CMK (cell line): ENCODE measurements at places on chromosomes 16 and 17.
A peak's percentile ranks its signal among the peaks of the same experiment; 100 is the strongest.

DNA sequence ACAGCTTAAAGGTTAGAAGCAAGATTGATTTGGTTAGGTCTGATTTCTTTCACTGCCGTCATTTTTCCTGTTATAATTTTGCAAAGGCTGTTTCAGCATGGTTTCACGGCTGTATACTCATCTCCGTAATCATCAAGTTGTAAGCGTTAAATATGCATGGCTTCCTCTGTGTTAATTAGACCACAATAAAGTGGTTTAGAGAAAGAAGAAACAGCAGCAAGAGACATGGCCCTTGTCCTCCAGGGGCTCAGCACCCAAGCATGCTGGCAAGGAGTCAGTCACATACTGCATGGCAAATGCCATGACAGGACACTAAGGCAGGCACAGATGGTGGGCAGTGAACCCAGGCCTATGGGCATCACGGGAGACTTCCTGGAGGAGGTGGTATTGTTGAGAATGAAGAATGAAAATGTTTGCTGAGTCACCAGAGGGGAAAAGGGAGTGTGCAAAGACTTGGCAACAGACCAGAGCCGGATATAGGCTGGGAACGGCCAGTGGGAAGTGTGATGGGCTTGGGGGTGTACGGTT lies 61.4 kb upstream of the PLCG2 start:
- DNase-seq = no peak

GRCh38 chr17:28777178-28777577 lies 33.4 kb downstream of the TRAF4 start:
- DNase-seq = no peak

GRCh38 chr16:1659031-1659430 lies 19.0 kb upstream of the JPT2 start:
- DNase-seq = no peak

- DNase-seq = no peak
Observed at GRCh38 chr16:698911-699671, 6.5 kb downstream of the FBXL16 start.

DNA sequence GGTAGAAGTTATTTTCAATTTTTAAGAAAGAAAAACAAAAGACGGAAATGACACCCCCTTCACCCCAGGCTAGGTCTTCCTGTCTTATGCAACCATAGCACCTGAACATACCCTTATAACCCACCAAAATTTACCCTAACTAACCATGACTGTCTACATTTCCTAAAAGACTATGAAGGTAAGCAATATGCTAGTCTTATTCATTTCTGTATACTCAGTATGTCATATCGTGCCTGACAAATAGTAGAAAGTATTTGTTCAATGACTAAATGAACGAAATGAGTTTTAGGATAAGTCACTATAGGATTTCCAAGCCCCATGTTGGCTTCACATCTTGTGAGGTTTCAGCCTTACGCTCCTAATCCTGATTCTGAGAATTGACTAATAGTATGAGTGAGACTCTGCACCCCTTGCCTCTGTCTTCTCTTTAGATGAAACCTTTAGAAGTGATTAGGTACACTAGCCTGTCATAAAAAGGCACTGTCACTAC lies 6.5 kb downstream of the ADAT1 start:
- no peak for DNase-seq

GRCh38 chr16:54289242-54289944 lies 2.8 kb upstream of the IRX3 start:
- no peak for DNase-seq

DNA sequence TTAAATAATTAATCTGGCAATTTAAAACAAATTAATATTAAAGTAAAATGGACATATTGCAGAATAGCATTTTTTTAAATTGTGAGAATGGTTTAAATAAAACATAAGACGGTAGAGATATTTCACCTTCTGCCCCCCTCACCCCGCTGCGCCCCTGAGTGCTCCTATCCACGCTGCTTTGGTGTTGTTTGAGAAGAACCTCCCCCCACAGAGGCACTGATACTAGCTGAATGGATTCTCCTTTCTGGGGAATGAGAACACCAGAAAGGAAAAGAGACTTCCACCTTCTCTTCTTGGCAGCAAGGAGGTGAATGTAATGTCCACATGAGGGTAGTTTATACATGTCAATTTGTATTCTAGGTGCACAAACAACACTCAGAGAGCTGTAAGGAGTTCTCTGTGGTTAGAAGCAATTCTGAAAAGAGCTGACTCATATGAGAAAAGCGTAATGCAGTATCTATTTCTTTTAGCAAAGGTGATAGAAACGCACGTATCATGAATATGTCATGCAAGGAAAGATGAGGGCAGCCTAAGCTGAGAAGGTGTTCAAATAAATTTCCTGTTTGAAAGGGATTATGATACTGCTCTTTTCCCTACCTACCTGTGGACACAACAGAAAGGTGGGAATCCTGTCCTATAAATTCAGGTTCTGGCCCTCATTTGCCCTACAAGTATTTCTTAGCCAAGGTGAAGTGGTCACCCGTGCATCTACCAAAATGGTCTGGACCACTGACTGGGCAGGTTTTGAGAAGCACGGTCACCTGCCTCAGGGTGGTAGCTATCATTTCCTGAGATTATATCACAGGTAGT lies 126.9 kb downstream of the PARN start:
- DNase-seq = no peak

DNA sequence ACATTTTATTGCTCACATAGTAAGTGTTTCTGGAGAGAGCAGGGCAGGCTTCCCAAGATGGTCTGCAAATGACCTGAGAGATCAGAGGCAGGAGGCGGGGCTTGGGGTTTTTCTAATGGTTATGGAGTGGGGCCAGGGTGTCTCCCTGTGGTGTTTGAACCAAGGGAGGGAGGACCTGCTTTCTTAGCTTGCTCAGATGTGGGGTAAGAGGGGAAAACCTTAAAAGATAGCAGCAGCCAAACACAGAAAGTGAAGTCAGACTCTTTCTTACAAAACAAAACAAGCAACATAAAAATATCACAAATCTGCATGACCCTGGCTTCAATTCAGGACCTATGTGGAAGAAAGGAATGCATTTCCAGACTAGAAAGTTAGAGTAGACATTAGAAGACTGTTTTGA lies 22.9 kb upstream of the DNAJA2 start:
- no peak for DNase-seq

DNA sequence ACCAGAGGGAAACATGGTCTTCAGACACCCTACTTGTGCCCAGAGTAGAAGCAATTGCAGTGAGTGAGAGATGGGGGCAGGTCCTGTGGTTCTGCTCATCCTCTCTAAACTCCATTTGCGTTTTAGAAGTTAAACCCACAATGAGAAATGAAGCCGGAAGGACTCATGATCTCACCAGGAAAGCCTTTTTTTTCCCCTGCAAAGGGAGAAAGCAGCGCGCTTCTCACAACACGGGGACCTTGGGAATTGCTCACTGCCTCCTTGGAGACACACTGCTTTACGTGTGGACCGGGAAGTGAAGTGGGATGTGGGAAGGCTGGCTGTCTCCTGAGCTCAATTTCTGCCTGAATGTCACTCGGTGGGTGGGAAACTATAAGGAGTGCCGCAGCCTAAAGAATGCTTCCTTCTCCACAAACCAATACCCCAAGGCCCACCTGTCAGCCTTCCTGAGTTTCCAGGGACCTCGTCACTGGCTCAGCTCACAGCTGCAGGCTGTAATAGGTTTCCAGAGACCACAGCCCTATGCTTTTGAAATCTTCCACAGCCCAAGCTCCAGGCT lies 365.4 kb downstream of the XYLT1 start:
- DNase-seq = no peak

DNA sequence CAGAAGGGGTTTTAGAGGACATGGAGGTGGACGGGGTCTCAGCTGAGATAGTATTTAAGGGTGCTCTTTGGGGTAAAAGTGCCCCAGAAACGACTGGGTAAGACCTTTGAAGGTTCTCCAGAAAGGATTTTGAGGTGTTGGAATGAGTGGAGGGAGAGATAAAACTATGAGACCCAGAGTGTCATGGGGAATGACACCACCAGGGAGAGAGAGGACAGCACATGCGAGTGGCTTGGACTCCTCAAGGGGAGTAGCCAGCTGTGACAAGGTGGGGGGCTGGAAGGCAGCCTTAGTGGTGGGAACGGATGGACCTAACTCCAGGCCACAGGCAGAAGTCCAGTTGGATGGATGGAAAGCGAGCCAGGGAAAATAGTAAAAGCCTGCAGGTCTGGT lies 19.2 kb upstream of the PITPNM3 start:
- DNase-seq = no peak

DNA sequence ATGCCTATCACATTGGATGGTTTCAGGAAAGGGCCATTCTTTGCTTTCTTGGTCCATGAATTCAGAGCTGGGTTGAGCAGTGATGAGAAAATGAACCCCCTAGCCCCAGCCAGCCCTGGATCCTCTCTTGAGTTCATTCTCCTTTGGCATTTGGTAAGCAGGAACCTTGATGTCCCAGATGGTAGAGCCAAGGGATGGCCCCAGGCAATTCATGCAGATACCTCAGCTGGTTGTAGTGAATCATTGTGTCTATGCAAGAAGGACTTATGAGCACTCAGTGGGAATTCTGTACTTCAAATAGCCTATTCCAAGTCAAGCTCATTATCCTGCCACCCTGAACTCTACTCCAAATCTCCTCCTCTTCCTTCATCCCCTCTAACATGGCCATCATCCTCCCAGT lies 412.7 kb downstream of the UTP18 start:
- DNase-seq = no peak

DNA sequence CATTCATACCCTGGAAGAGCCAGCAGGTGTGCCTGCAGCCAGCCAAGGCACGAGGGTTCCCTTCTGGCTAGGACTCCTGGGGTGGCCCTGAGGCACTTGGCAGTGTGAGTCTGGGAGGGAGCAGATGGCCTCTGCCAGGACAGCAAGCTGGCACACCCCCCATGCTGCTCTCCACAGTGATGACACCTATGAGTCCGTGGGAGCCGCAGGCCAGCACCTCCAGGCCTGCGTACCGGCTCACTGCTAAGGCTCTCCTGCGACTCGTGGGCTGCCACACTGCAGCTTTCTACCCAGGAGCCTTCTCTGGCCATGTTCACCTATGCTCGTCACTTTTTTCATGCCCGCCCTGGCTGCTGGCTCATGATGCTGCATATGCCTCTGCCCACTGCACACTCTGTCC lies 68.1 kb downstream of the NDEL1 start:
- no peak for DNase-seq

DNA sequence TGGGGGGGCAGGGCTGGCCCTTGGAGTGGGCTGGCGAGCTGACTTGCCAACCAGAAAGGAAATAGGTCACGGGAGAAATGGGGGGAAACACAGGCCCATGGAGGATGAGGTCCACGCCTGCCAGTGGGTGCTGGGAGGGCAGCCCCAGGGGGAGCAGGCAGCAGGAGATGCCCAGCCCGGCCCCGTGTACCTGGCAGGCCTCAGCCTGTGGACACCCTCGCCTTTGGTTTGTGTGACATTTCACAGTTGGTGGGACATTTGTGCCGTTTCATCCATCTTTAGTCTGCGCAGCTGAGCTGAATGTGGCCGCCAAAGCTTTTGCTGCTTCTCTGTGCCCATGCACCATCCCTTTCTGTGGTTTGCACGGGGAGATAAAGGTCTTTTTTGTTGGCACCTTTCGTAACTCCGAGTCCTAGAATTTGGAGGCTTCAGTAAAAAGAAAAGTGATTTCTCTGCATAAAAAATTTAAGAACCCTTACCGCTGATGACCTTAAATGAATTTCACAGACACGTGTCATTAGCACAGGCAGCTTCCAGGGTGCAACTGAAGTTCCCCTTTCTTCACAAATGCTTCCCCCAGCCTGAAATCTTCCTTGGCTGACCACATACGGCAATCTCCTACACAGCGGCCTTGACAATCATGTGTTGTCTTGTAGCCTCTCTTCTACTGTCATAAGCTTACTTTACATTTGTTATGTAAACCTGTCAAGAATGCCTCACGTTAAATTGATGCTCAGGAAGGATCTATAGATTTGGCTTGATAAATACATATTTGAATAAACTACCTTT lies 193.6 kb downstream of the RPTOR start:
- DNase-seq = peak; percentile 32

- no peak for DNase-seq
Observed at GRCh38 chr17:31248986-31249834, 47.8 kb downstream of the OMG start.

- no peak for DNase-seq
Observed at GRCh38 chr16:35714665-35715064, 2255.3 kb downstream of the TP53TG3F start.

- DNase-seq = no peak
Observed at GRCh38 chr16:14496786-14497185, 133.3 kb downstream of the PARN start.

GRCh38 chr16:2518823-2519710 lies 1.1 kb upstream of the AMDHD2 start:
- DNase-seq = no peak

DNA sequence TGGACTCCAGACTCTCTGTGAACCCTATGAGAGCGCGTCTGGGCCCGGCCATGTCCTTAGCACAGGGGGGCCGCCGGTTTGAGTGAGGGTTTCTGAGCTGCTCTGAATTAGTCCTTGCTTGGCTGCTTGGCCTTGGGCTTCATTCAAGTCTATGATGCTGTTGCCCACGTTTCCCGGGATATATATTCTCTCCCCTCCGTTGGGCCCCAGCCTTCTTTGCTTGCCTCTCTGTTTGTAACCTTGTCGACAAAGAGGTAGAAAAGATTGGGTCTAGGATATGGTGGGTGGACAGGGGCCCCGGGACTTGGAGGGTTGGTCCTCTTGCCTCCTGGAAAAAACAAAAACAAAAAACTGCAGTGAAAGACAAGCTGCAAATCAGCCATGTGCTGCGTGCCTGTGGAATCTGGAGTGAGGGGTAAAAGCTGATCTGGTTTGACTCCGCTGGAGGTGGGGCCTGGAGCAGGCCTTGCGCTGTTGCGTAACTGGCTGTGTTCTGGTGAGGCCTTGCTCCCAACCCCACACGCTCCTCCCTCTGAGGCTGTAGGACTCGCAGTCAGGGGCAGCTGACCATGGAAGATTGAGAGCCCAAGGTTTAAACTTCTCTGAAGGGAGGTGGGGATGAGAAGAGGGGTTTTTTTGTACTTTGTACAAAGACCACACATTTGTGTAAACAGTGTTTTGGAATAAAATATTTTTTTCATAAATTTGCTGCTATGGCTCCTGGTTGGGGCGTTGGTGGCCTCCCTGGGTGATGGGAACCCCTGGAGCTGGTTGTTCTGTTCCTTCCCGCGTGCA lies 23.1 kb downstream of the STAT5A start:
- peak; percentile 70 for DNase-seq

- no peak for DNase-seq
Observed at GRCh38 chr17:2955931-2956582, 107.3 kb downstream of the OR1D5 start.

- DNase-seq = no peak
Observed at GRCh38 chr16:75415169-75415905, 18.0 kb downstream of the CFDP1 start.

DNA sequence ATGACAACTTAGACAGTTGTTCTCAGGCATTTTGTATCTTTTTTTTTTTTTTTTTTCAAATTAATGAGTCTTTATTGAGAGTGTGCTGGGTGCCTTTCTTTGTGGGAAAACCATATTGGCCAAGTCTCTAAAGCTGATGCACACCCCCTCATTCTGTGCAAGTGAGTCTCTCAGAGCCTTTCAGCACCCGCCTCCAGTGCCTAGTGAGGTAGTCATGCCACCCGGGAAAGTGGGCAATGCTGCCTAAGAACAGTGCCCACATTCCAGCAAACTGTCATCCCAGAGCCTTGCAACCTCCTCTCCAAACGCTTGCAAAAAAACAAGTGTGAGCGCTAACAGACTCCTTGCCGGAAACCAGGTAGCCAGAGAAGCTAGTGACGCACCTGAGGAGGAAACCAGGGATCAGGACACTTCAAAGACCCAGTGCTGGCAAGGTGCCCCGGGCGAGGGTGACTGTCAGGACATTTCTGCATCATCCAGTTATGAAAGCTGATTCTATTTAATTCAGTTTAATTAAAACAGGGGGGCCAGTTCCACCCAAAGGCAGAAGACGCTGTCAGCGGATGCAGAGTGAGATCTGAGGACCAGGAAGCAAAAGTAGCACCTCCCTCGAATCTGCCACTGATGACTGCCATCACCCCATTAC lies 34.9 kb downstream of the SMARCE1 start:
- no peak for DNase-seq
